ENCODE measurements at places on chromosomes 5 and 9.

- DNase-seq = no peak
Measured at GRCh38 chr5:170216257-170216864, 16.4 kb upstream of the C5orf58 start.

DNA sequence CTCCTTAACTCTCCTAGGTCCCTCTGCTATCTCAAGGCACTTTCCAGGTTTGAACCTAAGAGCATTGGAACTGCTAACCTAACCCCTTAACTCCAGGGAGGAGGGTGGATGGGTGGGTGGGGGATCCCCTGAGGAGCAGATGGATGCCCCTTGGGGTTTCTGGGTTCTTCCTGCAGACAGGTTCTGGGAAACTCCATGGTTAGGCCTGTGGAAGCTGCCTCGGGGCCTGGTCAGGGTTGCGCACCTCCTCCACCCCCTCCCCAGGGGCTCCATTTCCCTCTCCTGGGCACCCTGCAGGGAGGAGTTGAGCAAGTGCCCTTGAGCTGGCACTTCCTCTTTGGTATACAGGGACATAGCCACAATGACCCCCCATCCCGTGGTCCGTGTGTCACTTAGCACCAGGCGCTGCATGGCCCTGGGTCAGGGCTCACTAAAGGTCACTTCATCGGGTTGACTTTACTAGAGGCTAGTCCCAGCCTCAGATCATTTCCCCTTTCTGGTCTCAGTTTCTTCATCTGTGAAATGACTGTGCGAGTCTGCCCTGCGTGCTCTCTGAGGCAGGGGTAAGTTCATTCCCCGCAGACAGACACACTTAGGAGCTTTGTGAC lies 16.0 kb downstream of the CXXC5 start:
- no peak for DNase-seq

DNA sequence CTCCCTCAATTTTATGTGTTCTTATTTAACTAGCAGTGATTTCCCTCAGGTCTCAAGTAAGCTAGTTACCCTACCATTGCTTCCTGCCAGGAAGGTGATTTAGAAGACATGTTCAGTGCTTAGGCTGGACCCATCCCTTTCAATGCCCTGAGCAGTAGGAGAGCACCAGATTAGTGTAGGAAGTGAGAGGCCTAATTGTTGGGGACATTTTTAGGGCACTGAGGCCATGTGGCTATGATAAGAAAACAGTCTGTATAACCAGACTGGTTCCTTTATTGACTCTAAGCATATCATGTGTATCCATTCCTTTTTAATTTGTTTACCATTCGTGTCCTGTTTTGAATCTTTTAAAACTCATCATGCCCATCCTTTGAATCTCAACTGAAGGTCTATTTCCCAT lies 312.3 kb upstream of the PRR16 start:
- no peak for DNase-seq

- DNase-seq = no peak
Measured at GRCh38 chr5:79171635-79172245, 60.1 kb downstream of the BHMT start.

- peak; percentile 36 for DNase-seq
Measured at GRCh38 chr5:130055572-130055971, 151.3 kb downstream of the CHSY3 start.

DNA sequence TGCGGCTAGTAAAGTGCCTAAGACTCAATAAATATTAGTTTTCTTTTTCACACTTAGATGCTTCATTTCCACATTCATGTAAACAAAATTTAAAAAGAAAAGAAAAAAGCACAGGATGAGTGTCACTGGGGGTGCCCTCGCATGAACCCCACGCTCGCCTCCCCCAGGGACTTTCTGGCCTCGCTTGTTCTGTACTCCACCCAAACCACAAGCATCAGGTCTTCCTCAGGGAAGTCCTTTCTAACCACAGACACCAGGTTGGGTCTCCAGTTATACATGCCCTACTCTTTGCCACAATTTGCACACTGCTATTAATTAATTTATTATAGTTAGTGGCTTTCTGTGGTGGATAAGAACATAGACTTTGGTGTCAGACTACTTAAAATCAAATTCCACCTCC lies 92.4 kb downstream of the RORB start:
- DNase-seq = no peak

DNA sequence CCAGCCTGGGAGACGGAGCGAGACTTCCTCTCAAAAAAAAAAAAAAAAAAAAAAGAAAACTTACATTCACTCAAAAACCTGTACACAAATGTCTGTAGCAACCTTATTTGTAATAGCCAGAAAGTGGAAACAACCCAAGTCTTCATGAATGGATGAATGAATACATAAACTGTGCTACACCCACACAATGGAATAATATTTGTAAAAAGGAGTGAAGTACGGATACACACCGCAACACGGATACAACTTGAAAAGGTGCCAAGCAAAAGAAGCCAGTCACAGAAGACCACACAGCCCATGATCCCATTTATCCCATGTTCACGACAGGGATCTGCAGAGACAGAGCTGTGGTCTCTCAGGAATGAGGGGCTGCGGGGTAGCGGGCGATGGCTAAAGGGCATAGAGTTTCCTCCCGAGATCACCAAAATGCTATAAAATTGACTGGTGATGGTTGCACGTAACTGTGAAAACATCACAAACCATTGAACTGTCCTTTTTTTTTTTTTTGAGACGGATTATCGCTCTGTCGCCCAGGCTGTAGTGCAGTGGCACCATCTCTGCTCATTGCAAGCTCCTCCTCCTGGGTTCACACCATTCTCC lies 76.2 kb upstream of the COL5A1 start:
- DNase-seq = no peak

DNA sequence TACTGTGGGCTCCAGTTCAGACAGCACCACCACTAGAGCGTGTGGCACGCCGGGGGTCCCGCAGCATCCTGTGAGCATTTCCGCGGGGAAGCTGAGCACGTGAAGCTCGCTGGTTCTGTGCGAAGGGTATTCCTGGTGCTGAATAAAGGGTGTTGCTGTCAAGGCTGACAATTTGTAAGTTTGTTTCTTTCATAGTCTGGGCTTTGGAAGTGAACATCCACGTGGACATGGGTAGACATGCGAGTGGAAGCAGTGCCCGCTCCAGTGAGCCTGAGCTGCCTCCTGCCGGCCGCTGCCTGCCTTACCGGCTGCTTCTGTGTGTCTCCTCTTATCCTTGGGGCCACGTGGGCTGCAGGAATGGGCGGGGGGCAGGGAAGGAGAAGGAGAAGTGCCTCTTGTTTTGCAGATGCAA lies 14.7 kb downstream of the NDUFS6 start:
- no peak for DNase-seq

GRCh38 chr5:72659726-72660125 lies 152.5 kb upstream of the ZNF366 start:
- DNase-seq = no peak

DNA sequence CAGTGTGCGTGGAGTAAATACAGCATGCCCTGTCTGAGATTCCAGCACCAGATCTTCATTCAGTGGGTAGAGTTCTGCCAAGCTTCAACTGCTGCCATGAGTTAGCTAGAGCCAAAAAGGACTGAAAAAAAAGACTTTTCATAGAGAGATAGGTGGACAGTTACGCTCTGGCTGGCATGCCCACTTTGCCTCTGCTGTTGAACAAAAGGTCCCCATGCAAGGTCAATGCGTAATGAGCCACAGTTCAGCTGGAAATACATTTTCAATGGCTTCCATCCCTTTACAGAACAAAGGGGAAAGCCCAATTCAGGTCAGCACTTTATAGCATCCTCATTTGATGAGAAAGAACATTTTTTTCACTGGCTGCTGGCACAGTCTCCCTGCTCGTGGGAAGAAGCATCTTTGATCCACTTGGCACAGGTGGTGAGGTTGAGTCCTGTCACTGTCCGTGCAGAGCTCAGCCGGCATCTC lies 86.9 kb upstream of the ERCC6L2 start:
- DNase-seq = no peak

GRCh38 chr5:102799017-102799416 lies 43.9 kb downstream of the PAM start:
- DNase-seq = no peak

DNA sequence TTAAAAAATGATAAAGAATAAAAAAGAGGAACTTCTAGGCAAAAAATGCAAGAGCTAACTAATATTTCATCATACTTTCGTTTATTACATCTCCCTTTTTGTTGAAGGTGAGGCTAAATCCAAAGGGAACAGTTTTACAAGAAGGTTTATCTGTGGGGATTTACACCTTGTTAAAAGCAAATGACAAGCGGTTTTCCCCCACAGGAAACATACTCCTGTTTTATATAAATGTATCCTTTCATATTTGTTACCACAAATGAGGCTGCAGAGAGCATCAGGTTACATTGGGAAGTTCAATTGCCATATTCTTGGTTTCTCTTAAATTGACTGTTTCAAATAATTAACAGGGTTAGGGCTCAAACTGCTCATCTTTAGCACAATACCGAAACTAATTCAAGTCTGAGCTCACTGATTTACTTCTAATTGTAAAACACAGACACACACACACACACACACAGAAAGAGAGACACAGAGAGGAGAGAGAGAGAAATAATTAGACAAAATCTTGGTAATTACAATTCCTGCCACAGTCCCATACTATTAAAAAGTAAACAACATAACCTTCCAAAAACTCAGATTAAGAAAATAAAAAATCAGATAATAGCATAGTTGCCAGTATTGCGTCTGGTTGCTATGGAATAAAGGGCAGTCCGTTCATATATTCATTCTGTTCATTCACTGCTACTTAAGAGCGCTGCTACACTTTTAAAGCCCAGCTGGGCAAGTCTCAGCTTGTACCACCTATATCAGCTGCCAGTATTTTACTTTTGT lies 17.1 kb downstream of the RFX3 start:
- DNase-seq = no peak

DNA sequence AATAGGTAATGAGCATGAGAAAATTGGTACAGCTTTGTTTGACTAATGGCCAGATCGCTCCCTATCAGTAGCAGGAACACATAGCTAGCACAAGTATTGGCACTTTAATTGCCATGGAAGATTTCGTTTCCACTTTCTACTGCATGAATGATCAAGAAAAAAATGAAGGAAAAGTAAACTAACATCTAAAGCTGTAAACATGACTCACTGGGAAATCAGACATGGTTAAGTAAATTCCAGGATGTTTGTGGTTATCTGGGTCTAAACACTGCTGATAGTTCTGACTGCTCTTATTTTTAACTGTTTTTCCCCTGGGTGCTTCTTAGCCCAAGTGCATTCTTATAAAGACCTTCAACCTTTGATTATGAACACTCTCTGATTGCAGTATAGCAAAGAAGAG lies 388.9 kb downstream of the NR2F1-AS1 start:
- no peak for DNase-seq

DNA sequence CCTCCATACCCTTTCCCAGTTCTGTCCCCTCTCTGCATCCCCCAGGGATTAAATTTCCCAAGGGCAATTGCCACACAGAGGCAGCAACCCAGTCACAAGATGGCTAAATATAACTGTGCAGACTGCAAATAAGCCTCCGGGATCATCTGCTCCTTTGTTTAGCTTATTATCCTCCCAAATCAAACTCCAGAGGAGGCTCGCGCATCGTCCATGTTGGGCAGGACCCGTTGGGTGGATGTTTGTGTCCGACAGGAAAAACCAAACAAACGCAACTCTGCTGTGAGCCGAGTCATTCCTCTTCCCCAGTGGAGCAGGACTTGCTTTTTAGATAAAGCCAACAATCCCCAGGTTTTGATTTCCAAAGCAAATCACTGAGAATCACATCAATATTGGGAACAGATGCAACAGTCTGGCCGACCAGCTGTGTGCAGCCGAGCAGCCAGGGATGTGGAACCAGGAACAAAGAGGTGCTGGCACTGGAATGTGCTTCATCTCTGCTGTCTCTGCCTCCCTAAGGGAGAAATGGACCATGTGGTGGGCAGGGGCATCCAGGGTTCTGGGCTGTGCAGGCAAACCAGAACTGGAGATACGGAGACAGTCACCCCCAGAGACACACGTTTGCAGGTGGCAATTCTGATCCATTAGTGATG lies 89.8 kb downstream of the PTTG1 start:
- DNase-seq = no peak

DNA sequence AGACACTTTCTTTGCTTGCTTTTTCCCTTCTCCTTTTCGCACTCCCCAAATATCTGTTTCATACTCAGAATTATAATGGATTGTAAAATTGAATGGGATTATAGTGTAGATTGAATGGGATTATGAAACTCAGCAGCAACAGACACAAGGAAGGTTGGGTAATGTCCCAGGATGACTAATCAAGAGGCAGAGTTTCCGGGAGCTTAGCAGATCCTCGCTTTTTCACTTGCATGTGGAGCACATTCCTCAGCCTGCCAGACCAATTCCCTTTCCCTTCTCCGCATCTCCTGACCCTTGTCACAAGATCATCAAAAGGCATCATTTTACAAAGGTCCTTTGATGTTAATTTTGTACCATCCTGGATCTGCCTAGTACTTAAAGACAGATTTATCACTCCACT lies 55.1 kb upstream of the SLC1A1 start:
- no peak for DNase-seq

DNA sequence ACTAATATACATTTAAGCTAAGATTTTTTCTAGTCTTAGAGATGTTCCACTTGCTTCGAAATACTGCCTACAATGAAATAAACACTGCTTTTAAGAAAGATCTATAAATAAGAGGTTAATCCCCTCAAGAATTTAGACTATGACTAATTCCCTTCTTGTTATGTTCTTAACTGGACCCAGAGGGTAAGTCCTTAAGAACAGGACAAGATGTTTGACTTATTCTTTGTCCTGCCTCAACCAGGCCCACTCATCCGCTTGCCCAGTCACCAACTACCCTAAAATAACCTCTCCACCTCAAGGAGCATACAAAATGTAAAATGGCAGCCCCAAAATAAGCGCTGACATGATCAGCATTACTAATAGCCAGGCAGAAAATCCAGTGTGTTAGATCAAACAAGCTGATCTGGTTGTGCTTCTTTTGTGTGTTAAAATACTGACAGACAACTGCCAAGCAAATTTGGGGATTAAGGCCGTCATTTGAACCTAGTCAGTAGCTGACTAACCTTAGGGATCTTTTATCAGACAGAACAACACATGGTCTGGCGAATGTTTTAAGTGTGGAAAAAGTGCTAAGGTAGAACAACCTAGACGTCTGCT lies 93.7 kb upstream of the SMC5 start:
- DNase-seq = no peak

GRCh38 chr5:103895738-103896137 lies 333.1 kb upstream of the NUDT12 start:
- DNase-seq = no peak

DNA sequence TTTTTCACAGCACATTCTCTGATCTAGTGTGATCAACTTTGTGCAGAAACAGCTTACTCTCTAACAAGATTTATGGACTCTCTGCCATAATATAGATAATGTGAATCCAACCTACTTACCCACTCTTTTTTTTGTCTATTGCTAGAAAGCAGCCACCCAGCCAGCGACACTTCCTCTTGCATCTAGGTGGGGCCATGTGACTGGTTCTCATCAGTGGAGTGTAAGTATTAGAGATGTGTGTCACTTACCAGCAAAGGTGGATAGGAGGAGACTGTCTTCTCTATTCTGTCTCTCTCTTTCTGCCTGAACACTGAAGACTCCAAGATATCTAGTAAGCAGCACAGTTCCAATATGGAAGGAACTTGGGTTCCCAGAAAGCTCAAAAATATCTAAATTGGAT lies 174.8 kb downstream of the MCTP1 start:
- no peak for DNase-seq

DNA sequence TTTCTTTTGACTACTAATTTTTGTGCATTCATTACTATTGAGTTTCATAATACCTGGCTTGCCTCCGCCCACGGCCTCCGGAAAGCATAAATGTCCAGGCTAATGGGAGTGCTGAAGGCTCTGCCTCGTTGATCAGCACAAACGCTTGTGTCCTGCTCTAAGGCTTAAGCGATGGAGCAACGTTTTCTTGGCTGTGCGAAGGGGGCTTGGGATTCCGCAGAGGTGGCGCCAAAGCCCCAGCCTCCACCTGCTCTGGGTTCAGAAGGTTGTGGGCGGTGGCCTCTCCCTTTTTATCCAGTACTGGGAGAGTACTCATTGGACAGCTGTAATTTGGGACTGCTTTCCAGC lies 19.7 kb downstream of the ANXA2R start:
- DNase-seq = no peak

Measured in right cardiac atrium (tissue), 5 donors.